Activated B cell treated with CpG ODN at 0.5 μM for 24 hours (primary cell): ENCODE measurements at places on chromosomes 5 and 9.

DNA sequence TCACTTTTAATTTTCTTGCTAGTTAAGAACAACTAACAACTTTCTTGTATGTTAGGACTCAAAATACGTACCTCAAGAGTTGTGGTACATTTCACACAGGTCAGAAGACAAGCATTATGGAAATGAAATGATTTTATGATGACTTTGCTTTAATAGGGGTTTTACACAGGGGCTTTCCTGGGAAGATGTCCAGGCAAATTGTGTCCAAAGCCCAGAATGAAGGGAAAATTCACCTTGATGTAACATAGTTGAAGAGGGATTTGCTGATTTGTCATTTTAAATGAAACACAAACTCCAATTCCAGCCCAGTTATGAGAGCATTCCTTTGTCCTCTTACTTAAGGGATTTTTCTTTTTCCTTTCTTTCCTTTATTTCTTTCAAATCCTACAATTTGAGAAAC is 89.2 kb downstream of the ARL15 start:
- DNase-seq = no peak

DNA sequence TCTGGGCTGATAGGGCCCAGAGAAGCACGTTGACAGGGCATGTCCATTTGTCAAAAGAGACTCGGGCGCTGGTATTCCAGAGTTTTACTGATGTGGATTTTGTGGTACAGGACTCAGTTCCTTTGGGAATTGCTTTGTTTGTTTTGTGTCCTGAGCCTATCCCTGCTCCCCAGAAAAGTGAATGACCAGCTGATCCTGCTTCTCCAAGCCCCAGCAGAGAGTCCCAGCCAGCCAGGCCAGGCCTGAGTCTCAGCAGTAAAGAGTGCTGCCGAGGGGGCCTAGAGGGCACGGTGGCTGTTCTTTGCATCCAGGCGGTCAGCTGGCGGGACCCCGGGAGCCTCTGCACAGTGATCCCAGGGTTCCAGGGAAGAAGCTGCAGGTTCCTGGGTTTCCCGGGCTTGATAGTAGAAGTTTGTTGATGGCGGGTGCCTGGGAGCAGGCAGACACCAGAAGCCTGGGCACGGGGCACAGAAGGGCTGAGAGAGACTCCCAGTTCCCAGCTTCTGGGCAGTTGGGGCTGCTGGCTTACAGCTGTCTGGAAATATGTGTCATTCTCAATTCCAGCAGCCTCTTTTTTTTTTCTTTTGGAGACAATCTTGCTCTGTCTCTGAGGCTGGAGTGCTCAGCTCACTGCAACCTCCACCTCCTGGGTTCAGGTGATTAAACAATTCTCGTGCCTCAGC is 8.7 kb downstream of the PRDM12 start:
- DNase-seq = no peak

GRCh38 chr5:159190170-159190569 is 19.2 kb downstream of the RNF145 start:
- DNase-seq = no peak

DNA sequence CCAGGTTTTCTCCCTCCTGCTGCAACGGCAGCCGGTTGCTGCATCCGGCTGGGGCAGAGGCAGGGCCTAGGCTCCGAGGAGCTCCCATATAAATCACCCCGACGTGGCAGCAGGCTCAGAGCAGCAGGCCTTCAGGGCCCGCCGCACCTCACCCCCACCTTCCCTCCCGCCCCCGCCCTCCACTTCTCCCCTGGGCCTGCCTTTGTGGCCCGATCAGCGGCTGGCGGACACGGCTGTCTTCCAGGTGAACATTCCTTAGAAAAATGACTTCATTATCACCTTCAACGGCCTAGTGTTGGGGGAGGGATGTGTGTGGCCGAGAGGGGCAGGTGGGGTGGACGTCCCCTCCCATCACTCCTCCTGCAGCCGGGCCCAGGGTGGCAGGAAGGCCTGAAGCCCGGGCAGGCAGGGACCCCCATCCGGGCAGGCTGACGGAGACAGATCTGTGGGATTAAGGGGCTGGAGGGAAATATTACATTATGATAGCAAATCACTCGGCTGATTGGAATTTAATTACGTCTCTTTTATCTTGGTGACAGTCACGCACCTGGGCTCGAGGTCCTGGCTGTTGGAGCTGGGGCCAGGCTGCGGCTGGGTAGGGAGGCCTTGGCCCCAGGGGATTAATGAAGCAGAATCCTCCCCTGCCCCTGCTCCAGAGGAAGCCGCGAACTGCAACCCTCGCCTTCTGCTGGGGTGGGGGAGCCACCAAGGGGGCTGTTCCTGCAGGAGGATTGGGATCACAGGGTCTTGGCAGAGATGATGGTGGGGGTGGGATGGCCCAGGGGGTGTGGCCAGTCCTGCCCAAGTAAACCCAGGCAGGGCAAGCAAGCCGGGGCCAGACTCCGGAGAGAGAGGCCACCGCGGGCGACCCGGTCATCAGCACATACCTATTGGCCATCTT is 38.4 kb upstream of the RXRA start:
- no peak for DNase-seq

GRCh38 chr9:111825468-111826145 is 30.9 kb upstream of the SHOC1 start:
- no peak for DNase-seq

GRCh38 chr9:107314763-107315162 is 31.7 kb downstream of the RAD23B start:
- no peak for DNase-seq

DNA sequence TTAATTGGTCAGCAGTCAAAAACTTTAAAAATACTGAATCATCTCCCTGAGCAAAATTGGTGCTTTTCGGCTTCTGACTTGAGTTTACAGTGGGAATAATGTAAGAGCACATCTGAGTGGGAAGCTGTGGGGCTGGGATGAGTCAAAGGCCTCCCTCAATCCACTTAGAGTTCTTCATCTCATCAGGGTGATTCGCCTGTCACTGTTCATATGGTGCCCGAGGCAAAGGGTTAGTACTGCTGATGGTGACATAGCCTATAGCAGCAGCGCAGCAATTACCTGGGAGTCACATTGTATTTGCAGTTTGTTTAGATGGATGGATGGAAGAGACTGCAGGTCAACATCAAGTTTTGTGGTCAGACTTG is 113.8 kb upstream of the ZNF608 start:
- DNase-seq = no peak

DNA sequence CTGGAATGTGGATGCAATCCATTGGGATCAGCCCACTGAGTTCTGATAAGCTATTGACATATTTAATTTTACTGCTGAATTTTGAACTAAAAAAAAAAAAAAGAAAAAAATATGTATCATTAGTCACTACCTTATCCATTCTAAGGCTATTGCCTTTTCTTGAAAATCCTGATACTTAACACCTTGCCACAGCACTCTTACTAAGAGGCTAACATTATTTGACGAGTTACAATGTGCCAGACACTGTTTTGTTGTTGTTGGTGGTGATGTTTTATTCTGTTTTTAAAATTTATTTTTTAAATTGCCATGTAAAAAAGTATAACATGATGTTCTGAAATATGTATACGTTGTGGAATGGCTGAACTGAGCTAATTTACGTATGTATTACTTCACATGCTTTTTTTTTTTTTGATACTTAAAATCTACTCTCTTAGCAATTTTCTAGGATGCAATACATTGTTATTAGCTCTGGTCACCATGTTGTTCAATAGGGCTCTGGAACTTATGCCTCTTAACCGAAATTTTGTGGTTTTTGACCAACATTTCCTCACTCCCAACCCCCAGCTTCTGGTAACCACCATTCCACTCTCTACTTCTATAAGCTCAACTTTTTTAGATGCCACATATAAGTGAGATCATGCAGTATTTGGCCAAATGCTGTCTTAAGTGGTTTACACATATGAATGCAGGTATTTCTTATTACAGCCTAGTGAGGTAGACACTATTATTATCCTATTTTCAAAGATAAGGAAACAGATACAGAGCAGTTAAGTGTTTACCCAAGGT is 134.8 kb upstream of the PCA3 start:
- no peak for DNase-seq

GRCh38 chr9:17578577-17578910 is 322 bp upstream of the SH3GL2 start:
- no peak for DNase-seq

DNA sequence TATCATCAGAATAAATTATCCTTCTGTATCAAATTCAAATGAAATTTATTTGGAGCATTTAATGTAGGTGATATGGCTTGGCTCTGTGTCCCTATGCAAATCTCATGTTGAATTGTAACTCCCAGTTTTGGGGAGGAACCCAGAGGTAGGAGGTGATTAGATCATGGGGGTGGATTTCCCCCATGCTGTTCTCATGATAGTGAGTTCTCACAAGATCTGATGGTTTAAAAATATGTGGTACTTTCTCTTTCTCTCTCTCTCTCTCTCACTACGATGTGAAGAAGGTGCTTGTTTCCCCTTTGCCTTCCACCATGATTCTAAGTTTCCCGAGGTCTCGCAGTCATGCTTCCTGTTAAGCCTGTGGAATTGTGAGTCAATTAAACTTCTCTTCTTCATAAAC is 678.4 kb upstream of the RGMB start:
- no peak for DNase-seq

DNA sequence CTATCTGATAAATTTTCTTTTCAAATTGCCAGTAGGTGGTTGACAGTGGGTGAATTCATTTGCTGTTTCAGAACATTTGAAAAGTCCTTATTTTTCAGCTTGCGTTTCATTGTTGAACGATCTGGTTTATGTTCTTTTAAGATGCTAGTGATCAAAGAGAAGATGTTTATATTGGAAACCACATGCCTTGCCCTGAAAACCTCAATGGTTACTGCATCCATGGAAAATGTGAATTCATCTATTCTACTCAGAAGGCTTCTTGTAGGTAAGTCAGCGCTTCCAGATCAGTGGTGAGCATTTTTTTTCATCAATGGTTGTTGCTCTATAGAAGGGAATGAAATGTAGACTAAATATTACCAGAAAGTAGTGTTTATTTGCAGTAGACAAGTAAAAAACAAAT is 16.6 kb upstream of the CAVIN4 start:
- DNase-seq = no peak

GRCh38 chr5:71862507-71863060 is 143.5 kb downstream of the CARTPT start:
- DNase-seq = no peak

GRCh38 chr9:81833563-81834345 is 94.5 kb upstream of the SPATA31D4 start:
- DNase-seq = no peak

DNA sequence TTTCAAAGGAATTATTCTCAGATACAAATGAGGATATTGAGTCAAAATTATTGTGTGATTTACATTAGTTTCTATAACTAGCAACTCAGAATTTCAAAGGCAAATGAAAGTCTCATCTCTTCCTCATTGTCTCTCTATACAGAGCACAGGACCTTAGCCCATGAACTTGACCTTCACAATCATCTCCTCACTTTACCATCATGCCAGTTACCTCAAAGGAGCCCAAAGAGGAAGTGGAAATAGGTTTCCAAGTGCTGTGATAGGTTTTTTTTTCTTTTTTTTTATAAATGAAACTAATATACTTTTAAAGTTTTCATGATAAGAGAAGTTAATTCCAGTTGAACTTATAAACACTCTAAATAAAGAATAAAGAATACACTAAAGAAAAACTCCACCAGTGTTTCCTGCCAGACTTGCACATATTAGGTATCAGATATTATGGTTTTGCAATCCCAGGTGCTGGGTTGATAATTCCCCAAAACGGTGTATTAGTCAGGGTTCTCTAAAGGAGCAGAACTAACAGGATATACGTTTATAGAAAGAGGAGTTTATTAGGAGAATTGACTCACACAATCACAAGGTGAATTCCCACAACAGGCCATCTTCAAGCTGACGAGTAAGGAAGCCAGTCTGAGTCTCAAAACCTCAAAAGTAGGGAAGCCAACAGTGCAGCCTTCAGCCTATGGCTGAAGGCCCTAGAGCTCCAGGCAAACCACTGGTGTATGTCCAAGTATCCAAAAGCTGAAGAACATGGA is 50.1 kb upstream of the ADAMTS16 start:
- DNase-seq = no peak

DNA sequence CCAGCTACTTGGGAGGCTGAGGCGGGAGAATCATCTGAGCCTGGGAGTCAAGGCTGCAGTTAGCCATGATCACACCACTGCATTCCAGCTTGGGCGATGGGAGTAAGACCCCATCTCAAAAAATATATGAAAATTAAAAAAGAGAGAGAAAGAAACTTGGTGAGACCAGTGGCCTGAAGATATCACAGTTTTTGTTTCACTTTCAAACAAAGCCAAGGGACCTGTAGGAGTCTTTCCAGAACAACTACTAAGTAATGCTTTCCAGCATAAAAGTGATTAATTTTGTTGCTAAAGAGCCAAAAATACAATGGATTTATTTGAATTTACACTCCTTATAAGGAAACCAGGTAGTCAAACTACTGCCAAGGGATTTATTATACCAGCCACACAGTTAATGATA is 23.5 kb downstream of the GKAP1 start:
- no peak for DNase-seq

GRCh38 chr5:131515348-131515747 is 119.7 kb downstream of the RAPGEF6 start:
- no peak for DNase-seq

- DNase-seq = no peak
Observed at GRCh38 chr5:123171259-123171658, 82.2 kb downstream of the PRDM6 start.

DNA sequence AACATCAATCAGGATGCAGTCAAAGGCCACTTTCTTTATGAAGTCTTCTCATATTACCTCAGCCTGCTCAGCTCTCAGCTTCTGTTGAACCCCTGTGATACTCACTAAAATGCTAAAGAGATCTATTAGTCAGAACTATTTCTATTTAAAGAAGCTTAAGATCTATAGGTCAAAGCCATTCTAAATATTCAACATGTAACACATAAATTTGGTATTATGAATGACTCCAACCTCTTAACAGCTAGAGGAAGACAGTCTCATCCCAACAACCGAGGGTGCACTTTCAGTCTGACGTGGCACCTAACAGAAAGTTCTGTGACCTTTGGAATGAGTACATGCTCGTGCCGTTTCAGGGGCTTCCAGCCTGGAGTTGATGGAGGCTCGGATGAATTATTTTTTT is 301.5 kb upstream of the VLDLR start:
- no peak for DNase-seq

GRCh38 chr9:96395964-96396363 is 12.5 kb upstream of the SLC35D2 start:
- DNase-seq = no peak

GRCh38 chr9:89626741-89627265 is 22.0 kb downstream of the GADD45G start:
- DNase-seq = no peak
